ENCODE measurements at places on chromosomes 13 and 19.

DNA sequence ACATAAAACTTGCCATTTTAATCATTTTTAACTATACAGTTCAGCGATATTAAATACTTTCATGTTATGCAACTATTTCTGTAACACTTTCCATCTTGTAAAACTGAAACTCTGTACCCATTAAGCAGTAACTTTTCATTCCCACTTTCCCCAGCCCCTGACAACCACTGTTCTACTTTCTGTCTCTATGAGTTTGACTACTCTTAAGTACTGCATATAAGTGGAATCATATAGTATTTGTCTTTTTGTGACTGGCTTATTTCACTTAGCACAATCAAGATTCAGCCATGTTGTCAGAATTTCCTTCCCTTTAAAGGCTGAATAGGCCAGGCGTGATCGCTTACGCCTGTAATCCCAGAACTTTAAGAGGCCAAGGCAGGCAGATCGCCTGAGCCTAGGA is 56.2 kb downstream of the ARHGAP35 start:
- DNase-seq = no peak

GRCh38 chr19:41895745-41896580 is 13.0 kb downstream of the ARHGEF1 start:
- DNase-seq = no peak

- DNase-seq = no peak
These were observed 69.9 kb downstream of the TBC1D4 start for GRCh38 chr13:75411924-75412537.

GRCh38 chr19:39401070-39401548 is 5.5 kb upstream of the ZFP36 start:
- no peak for DNase-seq

DNA sequence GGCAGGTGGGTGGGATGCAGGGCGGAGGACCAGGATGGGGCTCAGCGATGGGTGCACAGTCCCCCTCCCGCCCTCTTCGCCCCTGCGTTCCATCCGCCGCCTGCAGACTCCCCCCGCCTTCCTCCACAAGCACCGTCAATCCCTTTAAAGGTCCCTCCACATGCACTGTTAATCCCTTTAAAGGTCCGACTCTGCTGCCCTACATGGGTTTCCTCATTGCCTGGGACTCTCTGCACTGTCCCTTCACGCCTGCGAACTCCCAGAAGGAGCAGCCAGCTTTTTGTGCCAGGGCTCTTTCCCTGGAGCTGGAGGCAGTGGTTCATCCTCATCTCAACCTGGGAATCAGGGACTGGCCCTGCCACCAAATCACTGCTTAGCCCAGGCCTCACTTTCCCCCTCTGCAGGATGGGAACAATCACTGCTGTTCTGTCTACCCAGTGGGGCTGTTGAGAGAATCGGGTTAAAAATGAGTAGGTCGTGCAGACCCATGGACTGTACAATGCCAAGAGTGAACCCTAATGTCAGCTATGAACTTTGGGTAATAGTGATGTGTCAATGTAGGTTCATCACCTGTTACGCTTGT is 20.4 kb downstream of the ZNF574 start:
- no peak for DNase-seq

GRCh38 chr19:33332248-33332647 is 29.9 kb upstream of the CEBPA start:
- no peak for DNase-seq

DNA sequence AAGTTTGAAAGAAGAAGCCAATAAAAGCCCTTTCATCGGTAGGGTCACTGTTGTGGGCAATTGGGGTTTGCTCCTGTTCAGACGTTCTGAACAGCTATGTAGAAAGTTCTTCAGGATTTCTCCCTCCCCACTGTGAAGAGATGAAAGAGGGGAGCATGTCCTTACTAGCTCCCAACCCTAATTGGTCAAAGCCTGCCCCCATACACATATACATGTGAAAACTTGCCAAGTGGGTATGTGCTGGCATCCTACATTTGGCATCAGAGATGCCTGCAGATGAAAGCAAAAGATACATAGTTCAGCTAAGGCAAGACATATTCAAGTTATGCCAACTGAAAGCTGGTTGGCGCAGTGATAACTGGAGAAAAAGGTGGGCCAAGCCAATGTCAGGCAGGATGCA is 363.1 kb upstream of the DACH1 start:
- DNase-seq = no peak

GRCh38 chr13:30932481-30933353 is at the start of gene TEX26:
Gene TEX26 (plus strand): TSS chr13:30932656. CDS start chr13:30932716, 60 bp downstream.
- DNase-seq = no peak

DNA sequence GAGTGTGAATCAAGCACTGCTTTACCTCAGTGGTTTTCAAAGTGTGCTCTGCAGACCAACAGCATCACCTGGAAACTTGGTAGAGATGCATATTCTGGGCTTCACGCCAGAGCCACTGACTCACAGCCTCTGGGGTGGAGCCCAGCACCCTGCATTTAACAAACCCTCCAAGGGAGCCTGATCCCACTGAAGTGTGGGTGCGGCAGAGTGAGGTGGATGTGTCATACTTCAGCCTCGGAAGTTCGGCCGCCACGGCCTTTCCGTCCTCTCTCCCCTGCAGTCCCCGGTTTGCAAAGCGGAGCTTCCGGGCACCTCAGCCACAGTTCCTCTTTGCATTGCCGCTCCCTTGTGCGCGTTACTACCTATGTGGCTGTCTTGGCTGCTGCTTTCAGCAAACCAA is 33.3 kb upstream of the MICU2 start:
- no peak for DNase-seq

DNA sequence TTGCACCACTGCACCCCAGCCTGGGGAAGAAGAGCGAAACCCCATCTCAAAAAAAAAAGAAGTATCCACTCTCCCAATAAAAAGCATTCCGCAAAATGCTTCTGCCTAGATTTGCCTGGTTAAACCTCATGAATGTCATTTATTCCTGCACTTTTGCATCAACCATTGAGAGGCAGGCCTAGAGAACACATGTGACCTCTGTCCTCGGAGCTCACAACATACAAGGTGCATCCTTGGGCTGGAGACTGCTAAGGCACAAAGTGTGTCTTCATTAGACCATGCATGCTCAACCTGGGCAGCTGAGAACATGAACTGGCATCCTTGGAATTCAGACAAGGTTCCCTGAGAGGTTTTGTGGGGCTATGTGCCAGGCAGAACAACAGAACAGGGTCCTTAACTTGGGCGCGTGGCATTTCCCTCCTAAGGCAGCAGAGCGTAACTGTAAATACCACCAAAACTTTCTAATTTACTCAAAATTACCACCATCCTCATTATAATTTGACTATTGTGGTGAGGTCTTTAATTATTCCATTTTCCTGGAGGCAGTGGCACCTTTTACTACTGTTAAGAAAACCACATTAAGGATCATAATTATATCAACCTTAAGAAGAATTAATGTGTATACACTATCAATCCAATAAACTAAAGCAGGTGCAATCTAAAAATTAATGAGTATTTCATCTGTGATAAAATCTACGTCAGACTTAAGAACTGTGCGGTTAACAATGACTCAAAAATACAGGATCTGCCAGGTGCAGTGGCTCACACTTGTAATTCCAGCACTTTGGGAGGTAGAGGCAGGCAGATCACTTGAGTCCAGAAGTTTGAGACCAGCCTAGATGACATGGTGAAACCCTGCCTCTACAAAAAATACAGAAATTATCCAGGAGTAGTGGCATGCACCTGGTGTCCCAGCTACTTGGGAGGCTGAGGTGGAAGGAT is 13.8 kb downstream of the RCBTB1 start:
- no peak for DNase-seq

DNA sequence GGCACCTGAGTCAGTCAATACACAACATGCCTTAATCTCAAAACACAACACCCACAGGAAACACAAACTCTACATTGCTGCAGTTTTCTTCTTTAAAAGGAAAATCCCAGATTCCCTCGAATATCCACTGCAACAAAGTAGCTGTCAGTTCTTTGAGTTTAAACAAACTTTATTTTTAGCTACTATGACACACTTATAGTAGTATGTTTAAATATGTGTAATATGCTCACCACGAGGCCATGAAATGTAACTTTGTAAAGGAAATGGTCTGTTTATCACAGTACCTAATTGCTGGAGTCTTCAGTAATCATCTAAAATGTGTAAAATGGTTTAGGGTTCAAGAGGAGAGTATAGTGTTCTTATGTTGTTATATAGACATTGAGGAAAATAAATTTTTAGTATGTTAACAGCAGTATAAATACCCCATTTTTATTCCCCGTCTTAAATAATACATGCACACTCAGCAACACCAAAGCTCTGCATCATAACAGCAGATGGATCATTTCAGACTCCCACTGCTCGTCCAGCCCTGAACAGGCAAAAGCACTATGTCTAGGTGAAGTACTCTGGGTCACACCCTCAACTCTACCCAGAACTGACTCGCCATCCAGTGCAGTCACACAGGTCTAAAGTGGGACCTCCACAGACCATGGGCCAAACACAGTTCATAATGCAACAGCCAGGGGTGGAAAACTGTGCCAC is 20.6 kb downstream of the TUBGCP3 start:
- DNase-seq = no peak

- no peak for DNase-seq
These were observed 4.9 kb downstream of the PCDH20 start for GRCh38 chr13:61410669-61411297.

DNA sequence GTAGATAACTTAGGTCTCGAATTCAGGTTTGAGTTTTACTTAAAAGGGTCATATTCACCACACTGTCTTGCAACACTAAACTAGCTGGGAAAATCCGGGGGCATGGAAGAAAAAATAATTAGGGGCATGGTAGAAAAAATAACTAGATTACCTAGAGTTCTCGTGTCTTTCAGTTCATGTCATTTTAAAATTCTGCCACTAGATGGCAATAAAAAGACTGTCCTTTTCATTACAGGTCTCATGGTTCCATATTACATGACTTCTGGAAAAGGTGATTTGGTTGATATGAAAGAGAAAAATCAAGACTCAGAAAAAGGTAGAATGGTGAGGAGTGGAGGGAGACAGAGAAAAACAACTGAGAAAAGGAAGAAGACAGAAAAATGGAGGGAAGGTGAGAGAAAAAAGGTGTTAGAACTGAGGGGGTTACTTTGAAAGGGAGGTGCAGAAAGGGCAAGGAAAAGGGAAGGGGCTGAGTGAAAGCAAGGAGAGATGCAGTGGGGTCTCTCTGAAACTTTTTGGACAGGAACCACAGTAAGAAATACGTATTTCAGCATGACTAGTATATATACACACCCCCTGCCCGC is 299.0 kb downstream of the KLF12 start:
- DNase-seq = no peak

DNA sequence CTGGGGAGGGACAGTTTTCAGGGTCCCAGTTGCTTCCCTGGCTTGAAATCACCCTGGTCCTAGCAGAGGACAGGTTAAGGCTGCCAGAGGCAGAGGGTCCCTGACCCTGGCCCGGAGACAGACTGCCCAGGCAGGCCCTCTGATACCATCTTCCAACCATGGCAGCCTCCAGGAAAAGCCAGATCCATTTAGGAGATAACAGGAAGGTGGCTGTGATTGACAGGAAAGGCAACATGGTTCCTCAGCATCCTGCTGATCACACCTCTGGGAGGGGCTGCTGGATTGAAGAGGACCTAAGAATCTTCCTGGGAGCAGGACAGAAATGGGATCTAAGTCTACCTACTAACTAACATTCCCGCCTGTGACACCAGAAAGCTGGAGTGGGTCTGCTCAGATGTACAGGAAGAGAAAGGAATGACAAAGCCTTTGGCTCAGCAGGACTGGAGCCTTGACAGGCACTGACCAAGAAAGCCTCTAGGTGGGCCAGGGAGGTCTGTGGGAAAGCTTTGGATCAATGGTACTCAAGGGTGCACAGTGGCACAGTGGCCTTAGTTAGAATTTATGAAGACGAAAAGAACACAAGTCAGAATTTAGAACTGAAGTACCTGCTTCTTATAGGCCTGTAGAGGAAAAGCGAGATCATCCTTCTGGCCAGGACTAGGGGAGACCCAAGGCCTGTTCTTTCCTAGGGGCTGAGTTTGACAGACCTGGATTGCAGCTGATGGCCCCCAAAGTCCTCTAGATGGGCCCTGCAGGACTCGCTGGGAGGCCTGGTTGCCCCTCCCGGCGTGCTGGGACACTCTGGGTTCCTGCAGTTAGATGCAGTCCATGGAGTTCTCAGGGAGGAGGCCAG is 2.3 kb upstream of the PRKACA start:
- DNase-seq = no peak

DNA sequence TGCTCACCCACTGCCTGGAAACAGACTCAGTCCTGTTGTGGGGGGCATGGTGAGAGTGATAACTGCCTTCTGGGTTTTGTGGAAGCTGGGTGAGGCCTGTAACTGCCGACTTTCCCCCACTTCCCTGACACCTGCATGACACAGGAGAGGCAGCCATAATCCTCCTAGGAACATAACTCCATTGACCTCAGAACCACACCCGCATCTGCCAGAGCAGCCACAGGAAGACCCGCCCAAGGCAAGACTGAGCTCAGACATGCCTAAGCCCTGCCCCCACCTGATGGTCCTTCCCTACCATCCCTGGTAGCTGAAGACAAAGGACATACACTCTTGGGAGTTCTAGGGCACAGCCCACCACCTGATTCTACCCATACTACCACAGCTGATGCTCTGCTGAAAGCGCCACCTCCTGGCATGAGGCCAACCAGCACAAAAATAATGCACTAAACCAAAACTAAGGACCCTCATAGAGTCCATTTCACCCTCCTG is 326.7 kb downstream of the RBM26 start:
- DNase-seq = no peak

- DNase-seq = no peak
These were observed 155.9 kb upstream of the KLF12 start for GRCh38 chr13:74289861-74290773.

DNA sequence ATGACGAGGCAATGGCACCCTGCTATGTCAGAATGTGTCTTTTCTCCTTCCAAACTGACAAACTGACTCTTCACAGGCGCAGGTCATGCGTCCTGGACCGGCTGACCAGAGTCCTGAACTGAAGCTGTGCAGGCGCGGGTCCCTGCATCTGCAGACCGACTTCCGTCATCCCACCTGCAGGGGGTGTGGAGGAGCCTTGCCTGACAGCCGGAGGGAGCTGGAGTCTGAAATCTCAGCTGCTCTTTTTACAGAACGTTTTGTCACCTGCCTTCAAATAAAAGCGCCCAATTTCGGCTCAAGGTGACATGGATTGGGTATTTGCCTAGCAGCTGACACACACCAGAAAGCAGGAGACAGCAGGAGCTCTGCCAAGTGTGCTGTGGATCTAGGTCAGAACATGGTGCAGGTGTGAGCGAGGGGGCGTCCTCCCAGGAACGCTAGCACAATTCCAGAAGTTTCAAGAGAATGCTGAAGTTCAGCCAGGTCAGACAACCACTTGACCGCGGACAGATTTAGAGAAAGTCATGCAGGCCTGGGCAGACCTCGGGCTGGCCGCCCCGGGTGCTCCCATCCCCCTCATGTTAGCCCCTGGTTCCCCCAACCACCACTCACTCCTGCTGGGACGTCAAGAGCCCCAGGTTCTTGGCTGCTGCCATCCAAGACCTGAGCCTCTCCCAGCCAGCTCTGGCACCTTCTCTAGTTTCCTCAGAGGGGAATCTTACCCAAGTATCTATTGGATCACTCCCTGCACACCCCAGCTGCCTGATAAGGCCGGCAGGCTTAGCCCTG is 32.8 kb downstream of the ELL start:
- no peak for DNase-seq

DNA sequence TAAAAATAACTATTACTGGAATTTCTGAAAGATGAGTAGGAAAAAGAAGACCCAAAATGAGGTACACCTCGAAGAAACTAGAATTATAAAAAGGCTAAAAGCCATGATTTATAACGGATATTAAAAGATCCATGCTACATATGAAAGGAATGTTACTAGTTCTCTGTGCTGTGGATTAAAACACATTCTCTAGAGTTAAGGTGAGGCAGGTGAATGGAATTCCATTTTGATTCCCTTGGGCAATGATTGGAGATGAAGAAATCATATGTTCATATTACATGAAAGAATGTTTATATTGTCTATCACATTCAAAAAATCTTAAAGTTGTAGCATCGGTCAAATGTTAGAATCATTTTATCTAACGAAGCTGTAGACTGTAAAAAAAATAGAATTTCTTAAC is 783.7 kb downstream of the PCDH9 start:
- DNase-seq = no peak
